ENCODE measurements at places on chromosomes 4 and X. TPM values are rescaled to one million over a fixed set of nuclear protein-coding genes. Genes with fewer than 3 reads are reported as not detected.

- no peak for DNase-seq
- no peaks in the 10 kb centered on the region for H3K27me3 ChIP-seq
Observed at GRCh38 chrX:75155447-75155826, 646 bp downstream of the ABCB7 start.

DNA sequence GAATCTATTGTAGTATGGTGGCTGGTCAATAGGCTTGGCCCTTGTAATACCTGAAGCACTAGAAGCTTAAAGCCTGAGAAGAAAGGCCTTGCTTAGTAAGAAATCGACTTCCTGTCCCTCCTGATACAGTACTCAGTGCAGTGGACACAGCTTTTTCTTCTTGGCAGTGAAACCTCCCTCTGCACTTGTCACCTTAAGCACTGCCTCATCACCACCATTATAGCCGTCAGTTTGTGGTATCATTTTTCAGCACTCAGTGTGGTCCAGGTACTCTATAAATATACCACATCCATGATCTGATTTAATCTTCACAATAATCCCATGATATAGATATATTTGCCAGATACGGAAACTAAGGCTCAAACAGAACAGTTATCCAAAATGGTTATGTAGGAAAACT lies 75.2 kb downstream of the PALLD start:
- H3K4me1 ChIP-seq, result peaks cover 33% of the 10 kb centered on the region
- H3K27me3 ChIP-seq, result no peaks in the 10 kb centered on the region
- H3K36me3 ChIP-seq, result peaks cover 3% of the 10 kb centered on the region

DNA sequence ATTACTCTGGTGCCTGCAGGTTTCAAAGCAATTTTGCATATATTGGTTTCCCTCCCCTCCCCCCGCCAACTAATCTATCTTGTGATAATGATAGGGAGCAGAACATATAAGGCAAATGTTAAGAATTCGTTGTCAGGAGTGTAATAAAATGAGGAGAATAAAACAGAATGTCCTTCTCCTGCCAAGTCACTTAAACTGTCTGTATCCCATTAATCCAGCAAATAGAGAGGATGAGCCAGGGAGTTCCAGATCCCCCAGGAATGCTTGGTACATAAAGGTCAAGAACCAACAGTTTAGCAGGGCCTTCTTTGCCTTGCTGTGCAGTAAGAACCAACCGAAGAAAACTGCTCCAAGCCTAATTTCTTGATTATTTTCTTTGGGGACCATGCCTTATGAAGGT lies 141.4 kb downstream of the AMELX start:
- H3K27me3 ChIP-seq, result no peaks in the 10 kb centered on the region
- no peaks in the 10 kb centered on the region for H3K36me3 ChIP-seq
- DNase-seq, result no peak
- H3K4me3 ChIP-seq, result no peak overlapping the region

The CXCL1 gene
- total RNA-seq, result 2.7 TPM

The MAGEC1 gene
- total RNA-seq, result not detected

The NDST3 gene
- 2.0 TPM for total RNA-seq

Measured in progenitor cell of endocrine pancreas (in vitro differentiated cells).